SHP77 treated with DMSO at 0.1 percent for 48 hours (cell line): ENCODE measurements at places on chromosomes 3 and 15.

- no peak for DNase-seq
These were observed 123.3 kb upstream of the CMC1 start for GRCh38 chr3:28118087-28118486.

- no peak for DNase-seq
These were observed 33.7 kb downstream of the ARPP21 start for GRCh38 chr3:35673017-35673416.

DNA sequence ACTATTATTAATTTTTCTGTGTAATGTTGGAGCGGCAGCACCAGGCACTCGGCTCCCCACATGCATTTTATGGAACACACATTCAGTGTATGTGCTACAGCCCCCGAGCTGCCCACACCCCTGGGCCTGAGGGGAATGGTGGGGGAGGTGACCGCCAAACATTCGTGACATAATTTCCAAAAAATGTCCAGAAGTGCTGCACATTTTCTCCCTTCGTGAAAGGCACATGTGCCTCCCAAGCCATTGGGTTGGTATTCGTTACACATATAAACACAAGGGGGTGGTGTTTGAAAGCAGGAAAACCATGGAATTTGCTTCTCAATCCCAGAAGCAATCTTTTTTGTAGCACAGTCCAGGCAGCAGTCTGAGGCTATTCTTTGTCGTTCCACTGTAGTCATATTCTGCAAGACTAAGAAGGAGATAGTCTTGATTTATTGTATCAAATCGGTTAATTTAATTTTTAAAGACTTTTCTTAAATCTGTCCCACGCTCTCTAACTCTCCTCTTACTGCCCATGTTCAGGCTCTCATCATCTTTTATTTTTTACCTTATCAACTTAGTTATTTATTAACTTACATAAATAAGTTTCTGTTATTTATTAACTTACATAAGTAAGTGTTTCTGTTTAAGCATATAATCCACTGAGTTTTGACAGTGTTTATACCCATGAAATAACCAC, 39.2 kb upstream of the POLR2M start:
- DNase-seq, result no peak

- no peak for DNase-seq
These were observed 110.5 kb upstream of the RAP2B start for GRCh38 chr3:153051427-153052095.

- DNase-seq, result no peak
These were observed 17.8 kb upstream of the NR2E3 start for GRCh38 chr15:71792521-71792920.
